ENCODE measurements at places on chromosomes 12 and 14.

DNA sequence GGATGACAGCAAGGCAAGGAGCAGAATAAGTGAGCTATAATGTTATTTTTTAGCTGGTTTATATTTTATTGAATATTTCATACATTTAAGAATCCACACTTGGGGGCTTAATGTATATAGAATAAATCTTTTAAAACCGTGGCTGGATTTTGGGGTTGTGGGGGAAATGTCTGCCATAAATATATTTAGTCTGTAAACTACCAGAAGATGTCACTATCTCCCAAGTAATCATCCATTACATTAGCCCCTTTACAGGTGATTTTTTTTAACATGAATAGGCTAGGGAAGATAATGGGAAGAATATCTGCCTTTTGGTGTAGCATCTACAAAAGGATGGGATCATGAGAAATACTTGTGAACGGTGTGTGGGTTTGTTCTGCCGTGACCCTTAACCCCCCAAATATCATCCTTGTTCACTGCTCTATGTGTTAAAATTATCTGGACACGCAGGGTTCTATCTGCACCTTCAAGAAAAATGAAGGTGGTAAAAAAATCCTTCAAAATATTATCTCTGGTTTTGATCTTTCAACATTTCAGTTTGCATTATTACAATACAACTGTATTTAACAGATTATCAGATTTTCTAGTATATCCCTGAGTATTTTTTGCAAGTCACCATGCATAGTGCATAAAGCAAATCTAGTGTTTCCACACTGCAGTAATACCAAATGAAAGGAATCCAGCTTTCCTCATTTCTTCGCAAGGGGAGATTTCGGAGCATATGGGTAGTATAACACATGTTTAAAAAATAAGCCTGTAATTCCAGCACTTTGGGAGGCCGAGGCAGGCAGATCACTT lies 8.0 kb upstream of the SLC17A8 start:
- DNase-seq, result peak; percentile 47

GRCh38 chr14:75188520-75189268 lies 12.3 kb upstream of the TMED10 start:
- DNase-seq, result no peak

GRCh38 chr12:64810831-64811230 lies 13.6 kb upstream of the TBC1D30 start:
- no peak for DNase-seq

- no peak for DNase-seq
These were observed 22.0 kb upstream of the TSPAN9 start for GRCh38 chr12:3055026-3055703.

- no peak for DNase-seq
These were observed 10.6 kb upstream of the NINJ2 start for GRCh38 chr12:673849-674248.

DNA sequence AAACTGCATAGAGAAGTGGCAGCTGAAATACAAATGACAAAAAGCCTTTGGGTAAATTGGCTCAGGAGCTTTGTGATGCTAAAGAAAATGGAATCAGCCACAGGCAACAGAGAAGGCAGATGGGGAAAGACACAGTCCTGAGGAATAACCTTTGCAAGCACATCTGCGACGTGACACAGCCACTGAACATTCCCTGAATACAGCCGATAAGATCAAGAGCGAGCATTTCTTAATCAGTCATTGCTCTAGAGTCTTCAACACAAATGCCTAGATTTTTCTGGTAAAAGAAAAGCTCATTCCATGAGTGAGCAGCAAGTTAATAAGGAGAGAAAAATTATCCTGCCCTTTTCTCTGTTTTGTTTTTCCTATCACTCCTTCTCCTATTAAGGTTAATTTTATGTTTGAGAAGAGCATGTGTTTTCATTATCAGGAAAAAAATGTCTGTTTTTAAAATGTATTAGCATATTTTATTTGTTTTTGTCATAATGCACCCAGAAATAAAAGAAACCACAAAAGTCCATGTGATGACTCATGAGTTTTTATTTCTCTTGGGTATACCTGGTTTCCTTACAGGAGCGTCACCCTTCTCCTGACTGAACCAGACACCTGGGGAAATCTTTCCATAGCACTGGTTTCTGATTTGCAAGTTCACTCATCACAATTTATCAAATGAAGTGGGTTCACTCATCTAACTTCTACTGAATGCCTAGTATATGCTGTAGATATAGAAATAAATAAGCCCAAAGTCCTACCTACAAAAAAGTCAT lies 45.4 kb upstream of the PCED1B start:
- no peak for DNase-seq

Measured in DMS79 treated with DMSO at 0.1 percent for 48 hours (cell line).